ENCODE measurements at places on chromosomes 6 and 20.

- no peak for DNase-seq
These were observed 14.5 kb downstream of the VSTM2L start for GRCh38 chr20:37917461-37917860.

DNA sequence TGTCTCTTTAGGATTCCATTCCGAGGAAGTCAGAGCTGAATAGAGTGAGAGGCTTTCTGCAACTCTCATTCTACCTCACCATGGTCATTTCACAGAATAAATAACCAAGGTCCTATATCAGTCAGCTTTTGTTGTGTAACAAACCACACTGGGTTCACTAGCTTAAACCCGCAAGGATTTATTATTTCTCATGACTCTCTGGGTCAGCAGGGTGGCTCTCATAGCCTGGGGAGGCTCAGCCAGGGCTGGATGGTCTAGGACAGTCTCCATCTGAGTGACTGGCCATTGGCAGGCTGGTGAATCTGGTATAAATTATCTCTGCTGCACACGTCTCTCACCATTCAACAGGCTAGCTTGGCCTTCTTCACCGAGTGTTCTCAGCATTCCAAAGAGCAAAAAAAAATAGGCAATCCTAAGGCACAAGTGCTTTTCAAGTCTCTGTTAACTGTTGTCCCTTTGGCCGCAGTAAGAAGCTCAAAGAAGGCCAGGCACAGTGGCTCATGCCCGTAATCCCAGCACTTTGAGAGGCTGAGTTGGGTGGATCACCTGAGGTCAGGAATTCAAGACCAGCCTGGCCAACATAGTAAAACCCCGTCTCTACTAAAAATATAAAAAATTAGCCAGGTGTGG lies 39.7 kb downstream of the ISM1 start:
- no peak for DNase-seq

- DNase-seq: no peak
These were observed 3.8 kb upstream of the TUBB1 start for GRCh38 chr20:59015411-59015810.

- DNase-seq: no peak
These were observed 61.8 kb downstream of the APCDD1L start for GRCh38 chr20:58453391-58453790.

GRCh38 chr20:21272679-21273078 lies 30.5 kb upstream of the XRN2 start:
- no peak for DNase-seq

GRCh38 chr20:15637950-15638754 lies 935.1 kb downstream of the KIF16B start:
- no peak for DNase-seq

Data from NCI-H1417 treated with DMSO at 0.1 percent for 48 hours (cell line).